ENCODE measurements at places on chromosomes 7 and 10. TPM values are rescaled to one million over a fixed set of nuclear protein-coding genes. Genes with fewer than 3 reads are reported as not detected.
A peak's percentile ranks its signal among the peaks of the same experiment; 100 is the strongest.

Gene LBX1
- not detected for total RNA-seq

GRCh38 chr7:18191341-18191740, 163.7 kb upstream of the PRPS1L1 start:
- DNase-seq: no peak

DNA sequence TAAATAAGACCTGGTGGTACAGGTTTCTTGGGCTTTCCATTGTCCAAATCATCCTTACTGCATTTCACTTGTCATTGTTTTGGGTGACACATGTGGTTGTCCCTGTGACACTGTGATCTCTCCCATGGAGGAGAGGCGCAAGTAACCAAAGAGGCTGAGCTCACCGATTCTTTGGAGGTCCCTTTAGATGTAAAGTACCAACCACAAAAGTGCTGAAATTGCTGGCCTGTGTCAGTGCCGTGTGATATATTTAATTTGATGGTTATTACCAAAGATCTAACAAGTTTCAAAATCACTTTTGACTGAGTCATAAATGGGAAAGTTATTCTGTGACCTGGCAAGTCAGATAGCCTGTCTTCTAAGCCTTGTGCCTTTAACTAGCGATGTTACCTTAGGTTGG, 19.4 kb downstream of the MCM10 start:
- no peak for DNase-seq

GRCh38 chr10:52649511-52649910, 123.1 kb downstream of the MBL2 start:
- no peak for DNase-seq

GRCh38 chr7:100003711-100004661, 11.4 kb upstream of the ZKSCAN1 start:
- DNase-seq: no peak

DNA sequence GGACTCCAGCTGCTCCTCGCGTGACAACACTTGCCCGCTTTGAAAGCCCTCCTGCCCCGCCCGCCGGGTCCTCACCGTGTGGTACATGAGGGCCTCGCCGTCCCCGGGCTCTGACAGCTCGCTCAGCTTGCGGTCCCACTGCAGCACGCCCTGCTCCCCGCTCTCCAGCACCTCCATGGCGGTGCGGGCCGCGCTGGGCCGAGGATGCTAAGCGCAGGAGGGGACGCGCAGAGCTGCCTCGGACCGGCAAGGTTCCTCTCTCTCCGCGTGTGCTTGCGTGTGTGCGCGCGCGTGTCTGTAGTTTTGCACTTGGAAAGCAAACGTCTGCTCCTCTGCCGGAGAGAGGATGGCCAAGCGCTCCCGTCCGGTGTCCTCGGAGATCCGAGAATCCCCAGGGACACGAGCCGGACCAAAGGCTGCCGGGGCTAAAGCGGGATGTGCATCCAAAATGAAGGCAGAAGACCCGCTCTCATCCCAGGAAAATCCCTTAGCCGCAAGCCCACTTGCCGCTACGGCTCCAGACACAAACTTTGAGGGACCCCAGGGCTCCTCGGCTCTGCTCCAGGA, at the start of gene CREB3L2:
Gene CREB3L2 (minus strand): TSS at position 558 of the 567 bp plus-strand sequence. CDS start 381 bp downstream, at position 177.
- DNase-seq: peak; percentile 82
